A673 (cell line): ENCODE measurements at places on chromosomes 1 and 21. TPM values are rescaled to one million over a fixed set of nuclear protein-coding genes. Genes with fewer than 3 reads are reported as not detected.

Gene GSTM5
- total RNA-seq, result 0.13 and 0.43 TPM in 2 replicates

Gene SLX9
- 114 and 115 TPM in 2 replicates for total RNA-seq

GRCh38 chr1:161834967-161835550 is 68.9 kb downstream of the ATF6 start:
- no peak for DNase-seq

DNA sequence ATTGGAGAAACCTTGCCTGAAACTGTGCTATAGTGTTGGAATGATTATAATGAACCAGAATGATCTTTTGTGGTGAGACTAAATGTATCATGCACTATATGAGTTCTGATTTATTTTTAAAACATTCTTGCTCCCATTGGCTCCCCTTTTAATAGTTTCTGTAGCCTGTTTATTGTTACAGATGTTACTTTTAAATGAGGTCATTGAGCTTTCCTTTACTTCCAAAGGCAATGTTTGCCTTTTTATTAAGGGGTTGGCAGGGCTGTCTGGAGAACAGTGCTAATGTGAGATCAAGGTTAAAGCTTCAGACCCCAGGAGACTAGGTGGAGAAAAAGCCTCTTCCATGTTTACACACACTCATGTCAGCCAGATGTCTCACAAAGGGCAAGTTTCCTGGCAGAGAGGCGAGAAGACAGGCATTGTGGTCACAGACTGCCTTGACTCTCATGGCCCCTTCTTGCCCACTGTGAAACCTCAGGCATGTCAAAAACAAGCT is 120.6 kb upstream of the RAVER2 start:
- DNase-seq, result no peak

DNA sequence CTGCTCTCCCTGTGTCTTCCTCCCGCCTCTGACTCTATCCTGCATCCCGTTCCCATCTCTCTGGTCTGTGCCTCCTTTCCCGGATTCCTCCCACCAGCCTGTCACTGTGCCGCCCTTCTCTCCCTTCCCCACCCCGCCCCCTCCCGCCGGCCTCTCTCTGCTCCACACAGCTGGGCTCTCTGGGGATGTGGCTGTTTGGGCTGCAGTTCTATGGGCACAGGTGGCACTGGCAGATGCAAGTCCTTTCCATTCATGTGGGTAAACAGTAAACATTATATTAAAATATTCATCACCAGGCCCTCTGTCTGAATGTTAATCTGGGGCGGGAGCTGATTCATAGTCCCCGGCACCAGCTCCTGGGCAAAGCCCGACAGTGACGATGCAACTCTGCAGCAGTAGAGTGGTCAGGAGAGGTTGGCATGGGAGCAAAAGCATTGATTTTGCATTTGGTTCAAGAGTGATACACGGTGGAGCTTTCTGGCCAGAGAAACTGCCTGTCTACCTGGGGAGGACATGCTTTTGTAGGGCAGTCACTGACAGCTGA is 249.3 kb downstream of the TNR start:
- no peak for DNase-seq

Gene FMOD
- 0.35 and 0.69 TPM in 2 replicates for total RNA-seq
